ENCODE measurements at places on chromosomes 11 and 22. TPM values are rescaled to one million over a fixed set of nuclear protein-coding genes. Genes with fewer than 3 reads are reported as not detected.

RTN4R gene
- total RNA-seq = 2.4 TPM

CD3E gene
- not detected for total RNA-seq

DHCR7 gene
- 123 TPM for total RNA-seq

SCGB1A1 gene
- not detected for total RNA-seq

GSTT2B gene
- 10.1 TPM for total RNA-seq

DNA sequence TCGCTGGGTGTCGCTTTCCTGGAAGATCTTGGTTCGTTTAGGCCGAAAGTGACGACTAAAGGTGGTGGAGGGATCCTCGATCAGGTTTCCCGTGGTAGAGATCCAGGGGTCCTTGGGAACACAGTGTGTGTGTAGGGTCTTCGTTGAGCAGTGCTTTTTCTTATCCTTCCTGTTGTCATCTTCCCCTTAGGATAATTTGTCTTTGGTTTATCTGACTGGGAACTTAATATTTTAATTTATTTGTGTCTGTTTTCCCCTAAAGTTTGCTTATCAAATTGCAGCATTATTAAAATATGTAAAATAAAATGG, 403 bp downstream of the RBM7 start:
- DNase-seq = no peak

DNA sequence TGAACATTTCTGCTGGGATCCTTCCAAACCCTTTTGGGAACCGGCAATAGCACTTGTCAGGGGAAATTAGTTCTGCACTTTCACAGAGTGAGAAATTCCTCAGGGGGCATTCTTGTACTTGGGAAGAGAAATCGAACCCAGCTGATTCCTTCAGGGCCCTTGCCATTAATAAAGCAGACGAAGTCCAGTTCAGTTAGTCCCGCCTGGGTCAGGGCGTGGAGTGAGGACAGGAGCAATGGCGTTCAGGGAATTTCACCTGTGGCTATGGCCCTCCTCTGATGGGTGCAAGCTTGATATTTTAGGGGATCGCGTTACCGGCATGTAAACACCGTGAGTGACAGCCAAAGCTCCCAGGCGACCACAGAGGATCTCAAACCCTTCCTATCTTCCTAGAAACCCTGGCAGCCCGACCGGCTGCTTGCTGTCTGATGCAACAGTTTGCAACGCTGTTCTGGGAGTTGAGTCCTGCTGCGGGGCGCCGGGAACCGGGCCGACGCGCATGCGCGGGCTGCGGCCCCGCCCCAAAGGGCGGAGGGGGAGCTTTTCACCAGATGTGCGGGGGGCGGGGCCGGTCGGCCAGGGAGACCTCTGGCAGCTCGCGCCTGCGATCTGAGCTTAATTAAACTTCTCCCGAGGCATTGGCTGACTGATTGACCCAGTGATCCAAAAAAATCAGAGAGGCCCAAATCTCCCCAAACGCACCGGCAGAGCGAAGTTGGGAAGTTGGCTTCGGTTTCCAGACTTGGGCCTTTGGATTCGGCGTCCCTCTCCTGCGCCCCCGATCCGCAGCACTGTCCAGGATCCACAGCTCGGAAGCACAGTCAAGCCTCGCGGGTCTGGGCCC, 34.3 kb upstream of the CREB3L1 start:
- DNase-seq = peak; percentile 92

- no peak for DNase-seq
Measured at GRCh38 chr22:25192406-25192805, 7.3 kb upstream of the CRYBB3 start.

GRCh38 chr11:11243590-11244469, 109.2 kb downstream of the CSNK2A3 start:
- peak; percentile 43 for DNase-seq

GRCh38 chr11:17439316-17439782, 37.3 kb downstream of the ABCC8 start:
- DNase-seq = no peak

GRCh38 chr11:119482521-119483011, 59.6 kb upstream of the THY1 start:
- DNase-seq = no peak

GRCh38 chr11:33716243-33716642, 15.6 kb upstream of the C11orf91 start:
- DNase-seq = peak; percentile 75

DNA sequence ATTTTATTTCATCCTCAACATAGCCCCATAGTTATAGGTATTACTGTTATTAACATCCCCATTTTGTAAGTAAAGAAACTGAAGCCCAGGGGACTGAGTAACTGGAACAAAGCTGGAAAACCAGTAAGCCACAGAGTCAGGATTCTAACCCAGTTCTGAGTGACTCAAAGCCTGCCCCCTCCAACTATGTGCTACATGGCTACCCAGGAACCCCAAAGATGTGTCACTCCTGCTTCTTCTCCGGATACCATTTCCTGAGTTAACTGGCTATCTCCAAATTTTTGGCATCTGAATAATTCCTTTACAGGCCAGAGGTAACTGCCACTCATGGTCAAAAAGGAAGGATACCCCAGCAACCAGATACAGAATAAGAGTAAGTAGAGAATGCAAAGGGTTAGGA, 43.6 kb downstream of the TENM4 start:
- DNase-seq = peak; percentile 90

DNA sequence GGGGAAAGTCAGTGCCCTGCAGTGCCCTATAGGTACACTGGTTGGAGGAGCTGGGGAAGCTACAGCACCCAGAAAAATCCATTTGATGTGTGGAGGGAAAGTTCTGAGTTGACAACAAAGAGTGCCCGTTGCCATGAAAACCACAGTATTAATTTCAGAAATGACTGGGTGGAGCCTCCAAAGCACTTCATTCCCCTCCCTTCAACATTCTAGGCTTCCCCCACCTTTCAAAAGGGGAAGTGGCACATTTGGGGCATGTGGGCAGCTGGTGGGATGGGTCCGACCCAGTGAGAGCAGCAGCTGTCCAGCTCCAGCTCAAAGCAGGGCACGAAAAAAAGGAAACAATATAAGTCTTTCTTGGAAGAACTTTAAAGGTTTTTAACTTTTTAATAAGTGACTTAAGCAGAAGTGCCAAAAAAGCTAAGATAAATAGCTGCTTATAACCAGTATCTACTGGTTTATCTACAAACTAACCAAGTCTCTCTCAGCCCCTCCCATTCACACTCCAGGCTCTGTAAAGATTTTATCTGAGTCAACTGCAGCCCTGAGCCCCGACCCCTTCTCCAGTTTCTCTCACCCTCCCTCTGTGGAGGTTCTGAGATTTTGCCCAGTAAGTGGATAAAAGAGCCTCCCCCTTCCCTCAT, 9.0 kb upstream of the AHNAK start:
- DNase-seq = peak; percentile 65

DNA sequence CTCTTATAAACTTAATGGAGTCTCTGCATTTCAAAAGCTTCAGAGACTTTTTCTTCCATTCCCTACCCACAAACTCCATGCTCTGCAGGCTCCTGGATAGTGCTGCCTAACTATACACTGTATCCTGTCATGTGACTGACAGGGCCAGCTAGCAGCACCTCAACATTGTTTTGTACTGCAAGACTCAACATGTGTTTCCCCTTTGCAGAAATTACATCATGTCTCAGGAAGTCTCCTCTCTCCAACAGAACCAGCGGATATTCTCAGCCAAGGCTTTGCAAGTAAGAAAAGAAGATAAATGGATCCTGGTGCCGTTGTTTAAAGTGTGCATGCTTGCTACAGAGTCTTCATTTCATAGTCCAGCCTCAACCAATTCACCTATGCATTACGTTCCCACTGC, 164.0 kb upstream of the UBASH3B start:
- peak; percentile 8 for DNase-seq
